ENCODE measurements at places on chromosomes 3 and 15. TPM values are rescaled to one million over a fixed set of nuclear protein-coding genes. Genes with fewer than 3 reads are reported as not detected.
A peak's percentile ranks its signal among the peaks of the same experiment; 100 is the strongest.

DNA sequence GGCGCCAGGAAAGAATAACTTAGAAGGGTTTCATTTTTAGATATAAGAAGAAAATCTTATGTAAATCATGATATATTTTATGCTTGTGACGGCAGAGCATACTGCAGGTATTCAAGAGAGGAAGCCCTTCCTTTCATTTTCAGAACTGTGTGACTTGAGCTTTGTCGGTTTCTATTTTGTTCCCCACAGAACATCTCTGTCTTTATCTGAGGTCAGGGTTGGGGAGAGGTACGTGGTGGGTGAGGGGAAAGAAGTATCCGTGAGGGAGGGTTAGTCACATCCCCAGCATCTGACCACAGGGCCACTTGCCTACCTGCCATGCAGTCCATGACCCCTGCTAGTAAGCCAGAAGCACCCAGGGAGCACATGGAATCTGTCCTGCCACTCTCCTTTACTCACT is 126.5 kb downstream of the DGKG start:
- DNase-seq = no peak

- DNase-seq = no peak
Measured at GRCh38 chr15:60351066-60351465, 46.7 kb downstream of the ANXA2 start.

- DNase-seq = no peak
Measured at GRCh38 chr3:4734454-4734853, 241.3 kb downstream of the ITPR1 start.

- no peak for DNase-seq
Measured at GRCh38 chr3:194745422-194746184, 59.9 kb downstream of the FAM43A start.

GRCh38 chr3:185187391-185187790 is 34.5 kb upstream of the C3orf70 start:
- DNase-seq = no peak

GRCh38 chr15:62365795-62366442 is 200.8 kb upstream of the C2CD4B start:
- no peak for DNase-seq

DNA sequence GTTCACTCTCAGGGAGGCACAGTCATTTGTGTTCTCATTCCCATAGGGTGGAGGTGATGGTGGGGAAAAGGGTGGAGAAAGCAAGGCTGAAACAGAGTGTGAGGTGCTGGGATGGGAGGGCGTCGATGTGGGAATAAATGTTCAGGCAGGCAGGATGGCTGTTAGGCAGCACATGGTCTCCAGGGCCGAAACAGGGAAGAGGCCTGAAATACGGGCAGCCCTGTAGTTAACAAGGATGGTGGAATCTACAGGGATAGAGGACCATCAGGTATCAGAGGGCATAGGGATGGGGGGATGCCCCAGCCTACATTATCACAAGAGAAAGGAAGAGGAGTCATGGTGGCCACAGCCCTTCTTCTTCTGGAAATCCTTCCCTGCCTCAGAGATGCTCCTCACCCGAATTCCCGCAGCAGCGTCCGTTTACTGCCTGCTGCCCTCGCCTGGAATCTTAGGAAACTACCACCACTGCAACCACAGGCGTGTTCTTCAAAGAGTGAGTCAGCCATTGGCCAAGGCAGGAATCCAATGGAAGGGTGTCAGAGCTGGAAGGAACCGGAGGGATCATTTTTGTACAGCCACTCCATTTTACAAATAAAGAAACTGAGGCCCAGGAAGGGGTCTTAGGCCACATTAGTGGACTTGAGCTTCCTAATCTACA is 49.7 kb upstream of the POMGNT2 start:
- peak; percentile 60 for DNase-seq

Gene TTLL13
- 0.19 TPM for total RNA-seq

Gene KNG1
- total RNA-seq = 0.14 TPM

Gene GPR156
- not detected for total RNA-seq

Gene POU1F1
- total RNA-seq = not detected

Gene PLAAT1
- 8.1 TPM for total RNA-seq

Gene RAB7A
- total RNA-seq = 242 TPM

Gene CD86
- total RNA-seq = 3.6 TPM

Gene CYP1A2
- not detected for total RNA-seq
